NCI-H1105 treated with DMSO at 0.1 percent for 48 hours (cell line): ENCODE measurements at places on chromosomes 1 and 21.

DNA sequence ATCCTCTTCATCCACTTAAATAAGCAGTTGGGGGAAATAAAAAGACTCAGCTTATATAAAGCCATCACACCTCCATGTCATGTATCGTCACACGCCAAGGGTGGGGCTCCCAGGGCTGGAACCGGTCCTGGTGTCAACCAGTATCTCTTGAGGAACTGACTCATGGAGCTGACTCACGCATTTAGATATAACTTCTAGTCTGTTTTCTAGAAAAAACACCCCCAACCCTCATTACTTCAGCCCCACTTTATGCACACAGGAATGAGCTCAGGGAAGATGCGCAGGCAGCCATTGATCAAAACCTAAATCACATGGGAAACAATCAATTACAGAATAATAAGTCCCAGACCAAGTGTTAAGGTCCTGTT, 6.9 kb upstream of the IL22RA1 start:
- DNase-seq = no peak

- no peak for DNase-seq
Measured at GRCh38 chr1:183806125-183806524, 1.2 kb downstream of the RGL1 start.

GRCh38 chr1:26279456-26280332, at the start of gene SH3BGRL3:
SH3BGRL3 (plus strand) TSS chr1:26280086; CDS start chr1:26280156, 70 bp downstream.
- peak; percentile 82 for DNase-seq

- DNase-seq = no peak
Measured at GRCh38 chr1:182872881-182873280, 33.7 kb downstream of the DHX9 start.

DNA sequence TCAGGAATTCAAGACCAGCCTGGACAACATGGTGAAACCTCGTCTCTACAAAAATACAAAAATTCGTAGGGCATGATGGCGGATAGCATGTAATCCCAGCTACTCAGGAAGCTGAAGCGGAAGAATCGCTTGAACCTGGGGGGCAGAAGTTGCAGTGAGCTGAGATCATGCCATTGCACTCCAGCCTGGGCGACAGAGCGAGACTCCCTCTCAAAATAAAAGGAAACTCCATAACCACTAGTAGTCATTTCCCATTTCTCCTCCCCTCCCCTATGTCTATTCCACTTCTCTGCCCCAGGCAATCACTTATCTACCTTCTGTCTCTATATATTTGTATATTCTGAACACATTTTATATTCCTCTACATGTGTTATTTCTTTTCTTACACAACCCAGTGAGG, 4.0 kb upstream of the CEP350 start:
- DNase-seq = no peak

DNA sequence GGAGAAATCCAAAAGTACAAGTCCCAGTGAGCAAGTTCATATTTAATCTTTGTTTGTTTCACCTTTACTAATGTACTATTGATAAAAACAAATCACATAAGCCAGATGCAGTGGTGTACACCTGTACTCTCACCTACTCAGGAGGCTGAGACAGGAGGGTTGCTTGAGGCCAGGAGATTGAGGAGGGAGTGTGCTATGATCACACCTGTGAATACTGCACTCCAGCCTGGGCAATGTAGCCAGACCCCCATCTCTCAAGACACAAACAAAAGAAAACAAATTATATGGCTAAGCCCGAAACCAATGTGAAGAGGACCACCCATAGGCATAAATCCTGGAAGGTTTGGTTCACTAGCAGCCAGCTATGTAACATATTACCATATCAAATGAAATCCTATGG, 9.6 kb upstream of the USP24 start:
- DNase-seq = no peak

GRCh38 chr1:220409771-220410595, 118.0 kb upstream of the MARK1 start:
- DNase-seq = no peak

DNA sequence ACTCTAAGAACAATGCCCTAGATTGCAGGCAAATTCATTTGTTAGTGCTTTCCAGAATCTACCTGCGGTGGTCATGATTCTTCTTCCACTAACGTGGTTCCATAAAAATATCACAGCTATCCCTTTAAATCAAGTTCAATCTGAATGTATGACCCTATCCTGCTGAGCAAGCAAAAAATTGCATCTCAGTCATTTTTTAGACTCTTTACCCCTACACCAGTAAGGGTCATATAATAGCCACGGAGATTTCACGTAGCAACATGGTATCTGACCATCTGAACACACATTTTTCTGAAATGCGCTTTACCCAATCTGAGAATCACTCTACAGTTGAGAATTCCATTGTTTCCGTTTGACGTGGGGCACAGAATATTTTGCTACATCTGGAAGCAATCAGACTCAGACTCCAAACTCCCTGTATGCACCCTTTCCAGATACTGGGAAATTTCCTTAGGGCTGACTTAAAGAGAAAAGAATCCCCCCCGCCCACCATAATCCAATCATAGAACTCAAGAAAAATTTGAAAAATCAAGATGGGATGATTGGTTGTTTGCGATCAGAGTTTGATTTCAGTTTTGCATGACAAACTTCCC, 699.2 kb upstream of the ZP4 start:
- DNase-seq = no peak

DNA sequence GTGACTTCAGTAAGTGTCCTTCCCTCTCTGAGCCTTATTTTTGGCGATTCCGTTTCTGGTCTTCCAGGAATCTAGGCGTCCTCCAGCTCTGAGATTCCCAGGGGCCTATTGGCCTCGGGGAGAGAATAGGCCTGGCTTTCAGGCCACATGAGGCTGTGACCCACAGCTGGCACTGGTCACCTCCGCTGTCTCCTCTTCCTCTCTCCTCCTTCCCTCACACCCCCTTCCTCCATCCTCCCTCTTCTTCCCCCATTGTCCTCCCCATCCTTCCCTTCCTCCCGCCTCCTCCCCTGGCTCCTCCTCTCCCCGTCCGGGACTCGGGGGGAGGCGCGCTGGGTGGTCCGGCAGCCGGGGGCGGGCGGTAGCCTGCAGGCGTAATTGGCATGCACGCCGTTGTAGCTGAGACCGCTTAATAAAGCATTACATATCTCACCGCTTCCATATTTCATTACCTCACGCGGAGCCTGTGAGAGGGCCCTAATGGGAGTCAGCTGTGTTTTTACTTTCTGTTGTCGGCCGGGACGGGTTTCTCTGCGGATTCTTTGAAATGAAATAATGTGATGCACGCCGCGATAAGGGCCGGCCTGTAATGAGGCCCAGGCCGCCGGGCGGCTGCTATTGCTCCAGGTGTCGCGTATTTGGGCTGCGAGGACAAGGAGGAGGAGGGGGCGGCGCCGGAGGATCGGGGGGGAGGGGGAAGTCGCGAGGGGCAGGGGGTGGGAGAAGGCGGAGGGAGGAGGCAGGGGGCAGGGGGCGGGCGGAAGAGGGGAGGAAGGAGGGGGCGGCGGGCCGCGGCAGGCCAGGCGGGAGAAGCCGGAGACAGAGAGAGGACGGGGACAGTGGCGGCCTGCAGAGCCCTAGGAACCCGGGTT, 95.3 kb downstream of the FOXD2 start:
- no peak for DNase-seq

DNA sequence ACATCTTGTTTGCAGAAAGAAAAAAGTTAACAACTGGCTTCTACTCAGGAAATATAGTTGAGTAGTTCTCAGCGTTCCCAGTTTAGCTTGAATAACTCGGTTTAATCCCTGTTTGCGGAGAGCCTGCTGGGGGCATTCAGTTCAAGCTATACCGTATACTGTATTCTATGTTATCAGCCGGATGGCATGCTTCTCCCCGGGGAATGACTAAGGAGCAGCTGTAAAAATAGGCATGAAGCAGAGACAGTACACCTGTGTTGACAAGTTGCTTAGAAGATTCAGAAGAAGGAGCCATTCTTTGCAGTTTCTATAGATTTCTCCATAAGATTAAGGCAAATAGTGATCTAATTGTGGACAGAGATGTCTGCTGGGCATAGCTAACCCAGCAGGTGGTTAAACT, 267.8 kb upstream of the NCAM2 start:
- no peak for DNase-seq

DNA sequence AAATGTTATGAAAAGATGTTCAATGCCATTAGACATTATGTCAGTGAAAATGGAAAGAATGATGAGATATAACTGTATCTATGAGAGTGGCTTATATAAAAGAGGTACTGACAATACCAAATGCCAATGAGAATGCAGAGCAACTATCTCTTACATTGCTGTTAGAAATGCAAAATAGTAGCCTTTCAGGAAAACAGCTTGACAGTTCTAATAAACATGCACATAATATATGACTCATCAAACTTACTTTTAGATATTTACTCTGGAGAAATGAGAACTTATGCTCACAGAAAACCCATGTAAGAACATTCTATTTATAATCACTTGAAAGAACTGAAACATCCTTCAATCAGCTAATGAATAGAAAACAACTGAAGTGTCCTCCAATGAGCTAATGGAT, 996.7 kb upstream of the ADGRL4 start:
- DNase-seq = no peak

GRCh38 chr1:208013210-208013609, 102.3 kb upstream of the CD34 start:
- DNase-seq = no peak

GRCh38 chr1:76998582-76999223, 131.4 kb downstream of the ST6GALNAC5 start:
- no peak for DNase-seq

DNA sequence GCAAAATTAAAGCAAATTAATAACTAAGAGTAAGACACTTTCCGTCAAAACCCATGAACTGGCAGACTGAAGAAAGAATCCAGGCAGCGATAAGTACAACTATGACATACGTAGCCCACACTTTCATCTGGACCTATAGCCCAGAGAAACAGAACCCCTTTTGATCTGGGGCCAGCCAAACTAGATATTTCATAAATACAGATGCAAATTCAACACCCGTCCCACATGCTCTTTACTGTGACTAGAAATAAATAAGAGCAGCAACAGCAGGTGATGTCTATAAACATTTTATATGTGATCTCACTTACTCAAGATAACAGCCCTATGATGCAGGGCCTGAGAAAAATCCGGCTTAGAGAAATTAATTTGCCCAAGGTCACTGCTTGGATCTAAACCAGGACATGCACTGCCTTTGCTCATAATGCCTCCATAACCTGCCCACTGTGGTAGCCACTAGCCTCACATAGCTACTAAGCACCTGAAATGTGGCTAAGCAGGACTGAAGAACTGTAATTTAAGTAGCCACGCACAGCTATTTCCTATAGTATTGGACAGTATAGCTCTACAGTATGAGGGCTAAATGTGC, 130.2 kb downstream of the TGFBR3 start:
- no peak for DNase-seq

GRCh38 chr1:239347776-239348175, 38.6 kb upstream of the CHRM3 start:
- no peak for DNase-seq

DNA sequence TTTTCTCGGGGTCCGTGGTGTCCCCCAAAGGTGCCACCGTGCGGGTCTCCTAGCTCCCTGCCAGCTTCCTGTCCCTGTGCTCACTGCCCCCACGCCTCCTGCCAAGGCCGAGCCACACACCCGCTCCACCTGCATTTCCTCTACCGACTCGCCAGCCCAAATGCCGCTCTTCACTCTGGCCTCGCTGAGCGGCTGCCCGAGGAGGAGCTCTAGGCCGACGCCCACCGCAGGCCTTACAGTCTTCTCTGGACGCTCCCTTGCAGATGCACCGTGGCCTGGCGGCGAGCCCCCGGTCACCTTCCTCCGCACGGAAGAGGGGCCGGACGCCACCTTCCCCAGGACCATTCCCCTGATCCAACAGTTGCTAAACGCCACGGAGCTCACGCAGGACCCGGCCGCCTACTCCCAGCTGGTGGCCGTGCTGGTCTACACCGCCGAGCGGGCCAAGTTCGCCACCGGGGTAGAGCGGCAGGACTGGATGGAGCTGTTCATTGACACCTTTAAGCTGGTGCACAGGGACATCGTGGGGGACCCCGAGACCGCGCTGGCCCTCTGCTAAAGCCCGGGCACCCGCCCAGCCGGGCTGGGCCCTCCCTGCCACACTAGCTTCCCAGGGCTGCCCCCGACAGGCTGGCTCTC, 26.3 kb downstream of the FTCD start:
- no peak for DNase-seq

- no peak for DNase-seq
Measured at GRCh38 chr1:46486432-46487015, 3.1 kb upstream of the DMBX1 start.

DNA sequence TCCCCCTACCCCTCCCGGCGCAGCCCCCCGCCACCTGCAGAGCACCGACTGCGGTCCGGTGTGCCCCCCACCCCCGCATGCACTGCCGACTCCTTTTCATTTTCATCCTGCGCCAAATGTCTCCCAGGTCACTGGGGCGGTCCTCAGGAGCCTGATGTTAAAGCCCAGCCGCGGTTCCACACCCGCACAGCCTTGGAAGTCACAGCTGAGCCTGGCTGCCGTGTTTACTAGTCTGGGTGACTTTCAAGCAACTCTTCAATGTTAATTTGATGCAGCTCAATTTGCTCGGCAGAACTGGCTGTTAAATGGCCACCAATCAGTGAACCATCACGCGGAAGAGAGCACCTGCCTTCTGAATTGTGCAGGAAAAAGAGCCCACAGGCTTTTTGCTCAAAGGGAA, 27.2 kb downstream of the THAP3 start:
- no peak for DNase-seq

DNA sequence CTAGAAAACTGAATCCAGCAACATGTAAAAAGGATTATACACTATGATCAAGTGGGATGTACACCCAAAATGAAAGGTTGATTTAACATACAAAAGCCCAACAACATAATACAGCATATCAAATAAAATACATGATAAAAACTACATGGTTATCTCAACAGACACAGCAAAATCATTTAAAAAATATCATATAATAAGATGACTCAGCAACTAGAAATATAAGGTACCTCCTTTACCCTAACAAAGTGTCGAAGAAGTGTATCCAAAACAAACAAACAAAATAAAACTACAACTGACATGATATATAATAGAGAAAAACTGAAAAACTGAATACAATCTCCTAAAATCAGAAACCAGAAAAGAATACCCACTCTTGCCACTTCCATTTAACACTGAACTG, 969.1 kb downstream of the AMY1C start:
- DNase-seq = no peak

- DNase-seq = no peak
Measured at GRCh38 chr1:89810302-89810701, 10.5 kb upstream of the LRRC8D start.

DNA sequence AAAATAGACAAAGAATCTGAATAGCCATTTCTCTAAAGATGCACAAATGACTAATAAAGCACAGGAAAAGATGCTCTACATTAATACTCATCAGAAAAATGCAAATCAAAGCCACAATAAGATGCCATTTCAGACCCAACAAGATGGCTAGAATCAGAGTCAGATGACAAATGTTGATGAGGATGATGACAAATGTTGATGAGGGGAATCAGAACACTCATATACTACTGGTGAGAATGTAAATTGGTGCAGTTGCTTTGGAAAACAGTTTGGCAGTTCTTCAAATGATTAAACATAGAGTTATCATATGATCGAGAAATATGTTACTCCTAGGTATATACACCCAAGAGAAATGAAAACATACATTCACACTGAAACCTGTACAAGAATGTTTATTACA, 33.9 kb downstream of the LRRC40 start:
- no peak for DNase-seq
